ENCODE measurements at places on chromosomes 1 and 21.

DNA sequence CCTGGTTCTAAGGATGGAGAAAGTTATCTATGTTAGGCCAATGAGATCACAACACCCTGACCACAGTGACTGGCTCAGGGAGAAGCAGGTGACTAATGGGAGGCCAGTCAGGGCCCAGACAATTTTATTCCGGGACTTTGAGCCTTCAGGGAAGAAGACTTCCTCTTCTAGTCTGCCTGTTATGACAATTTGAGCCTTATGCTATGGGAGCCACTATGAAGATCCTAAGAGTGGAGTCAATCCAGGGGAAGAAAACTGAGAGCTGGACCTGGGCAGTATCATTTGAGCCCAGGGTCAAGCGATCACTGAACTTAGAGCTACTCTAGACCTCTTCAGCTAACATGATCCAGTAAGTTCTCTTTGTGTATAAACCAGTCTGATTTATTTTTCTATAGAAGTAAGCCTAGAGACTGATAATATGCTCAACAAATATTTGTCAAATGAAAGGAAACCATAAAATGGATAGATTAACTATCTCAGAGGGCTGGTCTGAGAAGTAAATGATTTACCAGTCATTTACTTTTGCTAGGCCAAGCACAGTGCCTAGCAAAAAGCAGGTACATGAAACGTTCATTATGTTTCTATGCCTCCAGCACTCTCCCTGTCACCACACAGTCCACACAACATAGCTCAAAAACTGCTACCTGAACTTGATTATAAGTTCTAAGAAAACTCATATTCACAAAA lies 4.2 kb upstream of the C1orf141 start:
- DNase-seq, result no peak

GRCh38 chr1:78668427-78668826 lies 18.8 kb downstream of the IFI44 start:
- no peak for DNase-seq

- no peak for DNase-seq
These were observed 59.3 kb downstream of the CENPF start for GRCh38 chr1:214662223-214662785.

GRCh38 chr1:5921129-5921528 lies 71.1 kb downstream of the NPHP4 start:
- DNase-seq, result no peak

- DNase-seq, result no peak
These were observed 29.7 kb upstream of the FMOD start for GRCh38 chr1:203380420-203381150.

GRCh38 chr1:12426030-12426429 lies 192.0 kb downstream of the DHRS3 start:
- DNase-seq, result no peak

DNA sequence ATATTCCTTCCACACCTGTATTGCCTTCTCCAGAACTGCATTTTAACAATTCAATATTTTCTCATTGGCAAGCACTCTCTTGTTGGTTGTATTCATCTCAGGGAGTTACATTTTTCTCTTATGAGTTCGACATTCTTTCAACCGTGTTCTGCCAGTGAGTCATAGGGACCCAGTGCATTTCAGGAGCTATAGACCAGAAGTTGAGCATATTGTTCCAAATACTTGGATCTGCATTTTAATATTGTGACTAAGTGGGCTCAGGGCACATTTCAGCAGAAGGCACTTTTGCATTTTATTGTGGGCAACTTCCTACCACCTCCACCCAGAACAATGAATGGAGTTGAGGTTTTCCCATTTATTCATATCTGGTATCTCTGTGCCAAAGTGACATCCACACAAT lies 132.8 kb downstream of the TNFSF18 start:
- DNase-seq, result peak; percentile 98

DNA sequence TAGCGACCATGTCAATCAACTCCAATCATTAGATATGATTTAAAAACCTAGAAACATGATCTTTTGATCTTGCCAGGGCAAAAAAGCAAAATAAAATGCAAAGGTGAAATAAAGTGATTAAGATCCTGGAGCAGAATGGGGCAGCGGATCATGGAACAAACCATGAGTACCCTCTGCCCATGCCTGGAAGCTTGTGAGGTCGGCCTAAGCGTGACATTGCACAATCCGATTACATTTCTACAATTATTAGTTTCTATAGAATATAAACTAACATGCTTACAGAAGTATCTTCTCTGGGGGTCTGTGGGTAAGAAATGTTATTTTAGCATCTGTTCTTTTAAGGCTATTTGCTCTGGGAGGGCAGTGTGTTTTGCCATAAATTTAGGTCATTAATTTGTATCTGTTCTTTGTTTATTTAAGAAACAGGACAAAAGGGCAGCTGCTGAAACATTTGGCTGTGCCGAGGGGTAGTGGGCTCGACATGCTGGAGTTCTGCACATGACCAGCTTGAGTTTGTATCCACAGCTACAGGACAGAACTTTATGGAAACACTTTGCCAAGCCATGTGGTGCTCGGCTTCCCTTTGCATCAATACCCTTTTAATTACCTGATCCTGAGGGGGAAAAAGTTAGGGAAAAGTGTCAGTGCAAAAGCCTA lies 55.9 kb downstream of the ZBTB18 start:
- DNase-seq, result no peak

- DNase-seq, result no peak
These were observed 106.1 kb upstream of the ARHGEF16 start for GRCh38 chr1:3348196-3348865.

Data from kidney tubule cell (primary cell).